ENCODE measurements at places on chromosomes 4 and X.

DNA sequence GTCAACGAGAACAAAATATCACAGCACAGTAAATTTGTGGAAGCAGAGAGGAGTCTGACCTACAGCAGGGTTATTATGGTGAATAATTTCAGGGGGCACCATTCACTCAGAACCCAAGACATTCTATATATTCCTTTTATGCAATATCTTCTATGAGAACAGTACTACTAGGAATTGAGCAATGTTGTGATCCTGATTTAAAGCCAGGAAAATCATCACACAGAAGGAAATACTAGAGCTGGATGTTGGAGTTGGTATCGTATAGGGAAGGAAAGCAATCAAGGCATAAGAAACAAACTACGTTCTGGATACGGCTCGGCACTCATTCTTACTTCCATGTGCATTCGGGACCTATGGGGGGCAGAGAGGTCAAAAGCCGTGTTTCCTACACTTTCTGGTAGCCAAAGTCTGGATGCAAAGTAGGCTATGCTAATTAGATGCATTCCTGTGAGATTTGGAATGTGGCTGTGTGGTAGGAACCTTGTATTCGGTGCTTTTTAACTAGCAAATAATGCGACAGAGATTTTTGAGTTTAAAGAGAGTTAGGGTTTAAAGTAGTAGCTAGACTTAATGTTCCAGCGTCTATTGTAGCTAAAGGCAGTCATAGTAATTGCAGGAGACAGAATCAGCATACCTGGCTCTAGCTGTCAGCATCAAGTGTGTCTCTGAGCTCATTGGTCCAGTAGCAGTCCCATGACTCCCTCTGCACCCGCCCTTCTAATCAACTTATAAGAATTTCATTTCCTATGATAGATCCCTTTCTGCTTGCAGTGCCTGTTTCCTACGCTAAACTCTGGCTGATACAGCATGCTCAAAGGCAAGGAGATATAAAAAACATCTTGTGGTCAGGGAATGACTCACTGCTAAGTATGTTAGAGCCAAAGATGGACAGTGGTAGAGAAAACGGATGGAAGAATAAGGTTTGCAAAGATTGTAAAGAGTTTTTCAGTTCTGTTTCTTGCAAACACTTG, 43.3 kb upstream of the PDGFC start:
- no peak for DNase-seq

DNA sequence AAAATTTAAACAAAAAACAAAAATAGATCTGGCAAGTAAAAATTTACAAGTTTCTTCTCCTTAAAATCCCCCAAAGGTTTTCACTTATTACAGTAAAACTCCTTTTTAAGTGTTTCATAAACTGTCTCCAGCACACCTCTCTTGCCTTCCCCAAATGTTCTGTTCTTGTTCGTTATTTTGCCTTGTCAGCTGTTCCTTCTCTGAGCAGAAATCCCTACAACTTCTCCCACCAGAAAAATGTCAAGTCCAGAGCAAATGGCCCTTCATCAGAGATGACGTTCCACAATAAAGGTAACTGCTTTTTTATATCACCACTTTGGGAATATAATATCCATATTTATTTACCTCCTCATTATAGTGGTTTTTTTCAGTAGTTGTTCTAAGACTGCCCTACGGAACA, 432.1 kb downstream of the ADAM29 start:
- no peak for DNase-seq

GRCh38 chr4:20065952-20066351, 185.8 kb upstream of the SLIT2 start:
- no peak for DNase-seq

GRCh38 chr4:103786014-103786413, 66.2 kb upstream of the TACR3 start:
- DNase-seq: no peak

- DNase-seq: no peak
Observed at GRCh38 chr4:66187175-66187720, 517.0 kb upstream of the EPHA5 start.

GRCh38 chr4:41429280-41429669, 108.7 kb upstream of the LIMCH1 start:
- no peak for DNase-seq

GRCh38 chr4:155430895-155431795, 54.4 kb upstream of the MAP9 start:
- DNase-seq: no peak

DNA sequence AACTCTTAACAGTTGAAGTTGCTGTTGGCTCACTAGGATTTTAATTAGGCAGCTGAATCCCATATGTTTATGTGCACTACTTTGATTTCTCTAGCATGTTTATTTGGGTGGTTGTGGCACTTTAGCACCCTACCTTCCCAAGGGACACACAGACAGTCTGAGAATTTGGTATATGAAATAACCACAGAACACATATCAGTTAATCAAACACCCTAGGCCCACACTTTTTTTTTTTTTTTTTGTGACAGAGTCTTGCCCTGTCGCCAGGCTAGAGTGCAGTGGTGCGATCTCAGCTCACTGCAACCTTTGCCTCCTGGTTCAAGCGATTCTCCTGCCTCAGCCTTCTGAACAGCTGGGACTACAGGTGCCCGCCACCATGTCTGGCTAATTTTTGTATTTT, 130.5 kb downstream of the DCK start:
- no peak for DNase-seq

DNA sequence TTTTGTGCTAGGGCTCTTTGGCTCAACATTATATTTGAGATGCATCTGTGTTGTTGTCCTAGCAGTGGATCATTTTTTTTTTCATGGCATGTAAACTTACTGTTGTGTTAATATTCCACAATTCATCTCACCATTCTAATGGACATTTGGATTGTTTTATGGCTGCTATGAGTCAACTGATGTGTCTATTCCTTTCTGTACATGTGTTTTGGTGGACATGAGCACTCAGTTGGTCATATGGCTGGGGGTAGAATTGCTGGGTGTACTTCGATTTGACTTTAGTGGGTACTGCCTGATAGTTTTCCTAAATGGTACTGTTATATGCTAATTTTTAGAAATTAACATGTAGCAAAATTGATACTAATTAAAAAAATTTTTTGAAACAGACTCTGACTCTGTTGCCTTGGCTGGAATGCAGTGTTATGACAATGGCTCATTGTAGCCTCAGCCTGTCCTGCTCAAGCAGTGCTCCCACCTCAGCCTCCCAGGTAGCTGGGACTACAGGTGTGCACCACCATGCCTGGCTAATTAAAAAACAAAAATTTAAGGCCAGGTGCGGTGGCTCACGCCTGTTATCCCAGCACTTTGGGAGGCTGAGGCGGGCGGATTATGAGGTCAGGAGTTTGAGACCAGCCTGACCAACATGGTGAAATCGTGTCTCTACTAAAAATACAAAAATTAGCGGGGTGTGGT, 9.0 kb downstream of the FAM193A start:
- DNase-seq: no peak

- DNase-seq: no peak
Observed at GRCh38 chrX:42237956-42238355, 314.6 kb upstream of the CASK start.

DNA sequence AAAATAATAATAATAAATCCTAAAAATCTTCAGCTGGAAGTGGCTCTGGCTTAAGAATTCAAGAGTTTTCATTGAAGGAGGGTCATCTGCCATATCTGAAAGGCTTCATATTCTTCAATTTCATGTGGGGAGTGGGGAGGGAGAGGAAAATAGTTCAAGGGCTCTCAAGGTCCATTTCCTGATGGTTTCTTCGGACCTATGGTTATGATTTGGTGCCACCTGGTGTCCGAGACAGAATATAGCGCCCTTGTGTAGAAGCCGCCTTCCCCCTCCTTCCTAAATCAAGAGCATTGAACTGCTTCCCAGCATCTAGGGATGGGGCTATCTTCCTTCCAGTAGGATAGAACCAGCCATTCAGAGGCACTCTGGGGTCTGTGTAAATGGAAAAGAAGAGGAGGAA, 34.3 kb downstream of the NLGN3 start:
- DNase-seq: no peak

GRCh38 chr4:148396986-148397673, 45.1 kb downstream of the NR3C2 start:
- no peak for DNase-seq

DNA sequence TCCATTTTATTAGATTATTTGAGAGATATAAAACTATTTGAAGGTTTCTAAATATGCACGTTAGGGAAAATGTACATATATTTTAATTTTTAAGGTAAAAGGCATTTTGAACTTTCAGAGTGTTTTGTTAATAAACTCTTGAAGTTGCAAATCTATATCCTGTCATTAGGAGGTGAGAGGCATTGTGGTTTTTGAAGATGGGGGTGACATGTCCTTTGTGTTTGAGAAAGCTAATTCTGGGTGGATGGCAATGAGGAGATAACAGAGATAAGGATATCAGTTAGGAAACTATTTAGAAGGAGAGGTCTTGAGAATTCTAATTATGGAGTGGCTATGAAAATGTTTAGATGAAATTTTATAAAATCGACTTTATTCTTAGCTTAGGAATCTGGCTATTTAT, 6.1 kb downstream of the STIM2 start:
- DNase-seq: no peak

DNA sequence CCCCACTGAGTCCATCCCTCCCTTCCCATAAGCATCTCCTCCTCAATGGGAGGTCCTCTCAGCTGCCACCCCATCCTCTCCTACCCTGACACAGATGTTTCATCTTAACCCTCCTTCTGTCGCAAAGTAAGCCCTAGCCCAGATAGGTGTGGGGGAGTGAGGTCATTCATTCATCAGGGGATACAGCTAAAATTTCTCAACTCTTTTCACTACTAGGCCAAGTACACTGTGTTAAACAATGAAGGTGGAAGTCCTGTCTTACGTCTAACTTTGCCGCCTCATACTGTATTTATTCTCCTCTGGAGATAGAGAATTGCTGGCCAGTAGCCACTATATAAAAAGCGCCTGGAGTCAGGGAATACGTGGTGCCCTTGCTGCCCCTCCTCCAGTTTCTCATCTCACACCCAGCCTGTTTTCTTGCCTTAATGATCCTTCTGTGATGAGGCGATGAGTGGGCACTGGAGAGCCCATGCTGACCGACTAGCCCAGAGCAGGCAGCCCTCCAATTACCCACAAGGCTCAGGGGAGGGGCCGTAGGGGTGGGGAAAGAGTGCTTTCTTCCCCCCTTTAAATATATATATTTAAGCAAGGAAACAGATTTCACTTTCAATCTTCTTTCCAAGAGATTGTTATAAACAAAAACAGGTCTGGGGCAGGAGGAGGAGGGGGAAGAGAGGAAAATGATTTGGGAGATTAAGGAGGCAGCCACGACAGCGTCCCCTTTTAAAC, 149.5 kb downstream of the PJA1 start:
- no peak for DNase-seq

DNA sequence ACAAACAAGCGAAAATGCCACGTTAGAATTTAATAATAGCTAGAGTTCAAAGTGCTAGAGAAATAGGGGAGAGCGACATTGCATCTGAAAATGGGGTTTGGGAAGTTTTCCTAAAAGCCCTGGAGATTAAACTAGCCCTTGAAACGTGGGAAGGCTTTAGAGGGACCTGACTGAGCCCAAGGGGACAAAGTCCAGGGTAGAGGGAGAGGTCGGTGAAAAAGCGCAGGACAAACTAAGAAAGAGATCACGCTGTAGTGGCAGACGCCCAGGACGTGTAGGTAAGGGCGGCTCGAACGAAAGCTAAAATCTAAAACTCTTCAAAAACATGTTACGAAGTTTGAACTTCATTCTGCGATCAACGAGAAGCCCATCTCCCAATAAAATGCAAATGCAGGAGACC, 1.1 kb upstream of the ATP11C start:
- DNase-seq: no peak

DNA sequence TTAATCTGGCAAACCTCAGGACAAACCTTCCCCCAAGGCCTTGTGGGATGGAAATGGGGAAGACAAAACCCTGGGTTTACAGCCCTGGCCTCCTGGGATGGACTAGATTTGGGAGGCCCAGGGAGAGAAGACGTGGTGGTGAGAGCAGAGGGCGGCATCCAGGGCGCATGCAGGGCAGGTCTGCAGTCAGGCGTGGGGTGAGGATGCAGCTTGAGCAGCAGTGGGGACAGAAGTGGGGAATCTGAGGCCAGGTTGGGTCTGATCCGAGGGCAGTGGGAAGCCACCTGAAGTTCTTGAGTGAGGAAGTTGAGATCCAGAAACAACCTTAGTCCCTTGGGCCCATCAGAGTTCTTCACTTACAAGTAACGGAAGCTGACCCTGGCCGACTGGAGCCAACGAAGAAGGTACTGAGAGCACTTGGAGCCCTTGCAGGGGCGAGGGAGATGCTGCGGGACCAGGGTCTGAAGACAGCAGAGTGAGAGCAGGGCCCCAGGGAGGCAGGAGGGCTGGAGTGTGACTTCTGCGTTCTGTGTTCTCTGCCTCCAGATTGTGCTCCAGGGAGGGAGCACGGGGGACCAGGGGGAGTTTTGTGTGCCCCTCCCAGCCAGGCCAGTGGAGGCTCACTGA, 42.0 kb upstream of the GPR78 start:
- no peak for DNase-seq

Data from stimulated activated CD4-positive, alpha-beta T cell treated with anti-CD3 and anti-CD28 coated beads, Interleukin-1b, Interleukin-23, amount 100 ng/mL, for 48 hours (primary cell).